H4 (cell line): ENCODE measurements at places on chromosomes 4 and X.

- no peak for DNase-seq
Observed at GRCh38 chr4:138861135-138861534, 154.4 kb upstream of the NOCT start.

DNA sequence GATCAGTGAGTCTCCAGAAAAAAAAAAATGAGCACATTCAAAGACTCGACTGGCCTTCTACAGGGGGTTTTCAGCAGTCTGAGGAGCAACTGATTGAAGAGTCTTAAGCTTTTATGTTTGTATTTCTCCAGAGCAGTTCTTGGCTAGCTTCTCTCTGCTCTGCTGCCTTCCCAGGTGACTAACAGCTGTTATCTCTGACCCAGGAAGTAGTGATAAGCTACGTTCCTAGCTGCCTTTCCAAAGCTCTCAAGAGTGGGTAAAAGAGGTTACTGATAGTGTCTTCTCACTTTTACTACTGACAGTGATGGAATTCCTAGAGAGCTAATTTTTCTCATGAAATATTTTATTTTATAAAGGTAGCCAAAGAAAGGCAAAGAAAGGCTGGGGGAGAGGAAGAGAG, 66.6 kb downstream of the ENOX2 start:
- DNase-seq, result no peak

GRCh38 chrX:153336121-153336894, 2.4 kb downstream of the ZNF275 start:
- no peak for DNase-seq

DNA sequence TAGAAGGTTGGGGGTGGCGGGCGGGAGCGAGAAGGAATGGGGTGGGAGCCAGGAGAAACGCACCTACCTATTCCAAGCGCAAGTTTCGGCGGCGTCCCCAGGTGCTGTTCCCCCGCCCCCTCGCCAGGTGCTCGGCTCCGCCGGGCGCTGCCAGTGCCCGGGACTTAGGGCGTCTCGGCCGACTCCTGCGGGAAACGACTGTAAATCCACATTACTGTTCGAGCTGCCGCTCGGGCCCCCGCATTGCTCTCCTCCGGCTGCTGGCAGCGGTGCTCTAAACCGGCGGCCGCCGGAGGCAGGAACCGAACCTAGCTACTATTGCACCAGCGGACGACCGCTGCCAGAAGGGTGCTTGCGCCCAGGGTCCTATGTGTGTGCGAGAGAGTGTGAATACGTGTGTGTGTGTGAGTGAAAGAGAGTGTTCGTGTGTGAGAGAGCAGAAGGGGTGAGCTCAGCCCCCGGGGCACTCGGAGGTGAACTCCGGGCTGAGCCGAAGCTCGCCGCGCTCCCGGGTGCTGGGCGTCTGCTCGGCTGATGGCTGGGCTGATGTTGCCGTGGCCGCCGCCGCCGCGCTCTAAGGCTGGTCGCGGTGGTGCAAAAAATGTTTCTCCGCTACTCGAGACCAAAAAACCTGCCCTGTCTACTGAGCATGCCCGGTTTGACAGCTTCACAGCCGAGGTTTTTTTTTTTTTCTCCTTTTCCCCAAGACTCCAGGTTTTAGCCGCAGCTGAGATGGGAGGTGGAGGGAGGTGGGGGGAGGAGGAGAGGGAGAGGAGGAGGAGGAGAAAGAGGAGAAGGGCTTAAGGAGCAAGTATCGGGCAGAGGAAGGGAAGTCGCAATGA, 115.7 kb upstream of the TEX13C start:
- DNase-seq, result peak; percentile 79

- DNase-seq, result no peak
Observed at GRCh38 chr4:169250796-169251195, 20.0 kb downstream of the SH3RF1 start.

DNA sequence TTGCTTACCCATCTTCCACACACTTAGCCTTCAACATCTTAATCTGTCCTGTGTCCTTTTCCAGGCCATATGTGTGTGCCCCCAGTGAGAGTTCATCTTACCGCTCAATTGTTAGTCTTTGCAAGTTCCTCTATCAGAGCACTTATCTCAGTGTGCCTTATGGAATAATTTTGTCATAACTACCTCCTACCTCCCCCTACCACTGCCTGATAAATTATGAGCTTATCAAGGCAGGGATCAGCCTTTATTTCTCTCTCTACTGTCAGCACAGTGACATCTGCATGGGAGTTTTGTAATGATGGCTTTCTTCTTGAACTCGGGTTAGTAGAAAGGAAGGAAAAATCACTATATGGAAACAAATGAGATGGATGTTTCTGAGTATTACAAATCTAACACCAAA, 53.2 kb downstream of the MTM1 start:
- DNase-seq, result no peak

GRCh38 chr4:150065740-150066139, 12.5 kb upstream of the DCLK2 start:
- DNase-seq, result no peak

DNA sequence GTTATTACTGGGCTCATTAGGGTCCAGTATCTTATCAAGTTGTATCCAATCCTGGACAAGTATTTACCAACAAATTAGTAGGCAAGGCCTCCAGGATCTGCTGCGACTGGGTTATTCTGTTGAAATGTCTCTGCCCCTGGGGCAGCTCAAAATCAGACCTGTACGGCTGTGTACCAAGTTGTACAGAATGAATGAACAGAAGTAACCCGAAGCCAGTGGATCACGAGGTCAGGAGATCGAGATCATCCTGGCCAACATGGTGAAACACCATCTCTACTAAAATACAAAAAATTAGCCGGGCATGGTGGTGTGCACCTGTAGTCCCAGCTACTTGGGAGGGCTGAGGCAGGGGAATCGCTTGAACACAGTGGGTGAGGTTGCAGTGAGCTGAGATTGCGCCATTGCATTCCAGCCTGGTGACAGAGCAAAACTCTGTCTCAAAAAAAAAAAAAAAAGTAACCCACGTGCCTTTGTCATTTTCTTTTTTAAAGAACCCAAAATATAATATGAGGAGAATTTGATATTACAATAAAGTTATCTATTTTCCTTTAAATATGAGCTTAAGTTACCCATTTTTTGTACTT, 127.3 kb downstream of the CBR4 start:
- DNase-seq, result peak; percentile 61
